Globus pallidus (tissue), 1 donor: ENCODE measurements at places on chromosomes 7 and 10.
A peak's percentile ranks its signal among the peaks of the same experiment; 100 is the strongest.

DNA sequence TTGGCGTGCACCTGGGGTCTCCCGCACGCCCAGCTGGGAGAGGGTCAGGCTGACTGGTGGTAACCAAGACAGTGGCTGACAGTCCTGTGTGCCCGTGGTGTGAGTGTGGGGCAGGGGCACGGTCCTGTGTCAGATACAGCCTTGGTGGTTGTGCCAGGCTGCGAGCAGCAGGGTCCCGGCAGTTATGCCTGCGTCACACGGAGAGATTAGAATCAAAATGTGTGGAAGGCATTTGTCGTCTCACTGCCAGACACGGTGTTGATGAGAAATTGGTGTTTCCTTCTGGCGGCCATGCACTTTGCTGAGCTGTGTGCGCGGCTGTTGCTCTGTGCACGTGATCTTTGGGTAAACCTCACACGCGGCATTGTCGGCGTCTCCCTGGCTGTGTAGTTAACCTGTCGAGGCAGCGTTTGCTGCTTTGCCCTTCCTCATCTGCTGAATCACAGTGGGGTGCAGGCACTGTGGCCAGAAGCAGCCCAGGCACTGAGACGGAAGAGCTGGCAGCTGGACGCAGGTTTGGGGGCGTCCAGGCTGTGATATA is 87.7 kb downstream of the NKX6-2 start:
- DNase-seq, result no peak

- no peak for DNase-seq
Observed at GRCh38 chr10:8898745-8899330, 844.4 kb downstream of the GATA3 start.

GRCh38 chr10:129502448-129502847 is 35.4 kb downstream of the MGMT start:
- DNase-seq, result no peak

- peak; percentile 58 for DNase-seq
Observed at GRCh38 chr7:4129481-4130122, 552.5 kb upstream of the FOXK1 start.

- peak; percentile 40 for DNase-seq
Observed at GRCh38 chr7:139635526-139636302, 112.2 kb downstream of the CLEC2L start.

DNA sequence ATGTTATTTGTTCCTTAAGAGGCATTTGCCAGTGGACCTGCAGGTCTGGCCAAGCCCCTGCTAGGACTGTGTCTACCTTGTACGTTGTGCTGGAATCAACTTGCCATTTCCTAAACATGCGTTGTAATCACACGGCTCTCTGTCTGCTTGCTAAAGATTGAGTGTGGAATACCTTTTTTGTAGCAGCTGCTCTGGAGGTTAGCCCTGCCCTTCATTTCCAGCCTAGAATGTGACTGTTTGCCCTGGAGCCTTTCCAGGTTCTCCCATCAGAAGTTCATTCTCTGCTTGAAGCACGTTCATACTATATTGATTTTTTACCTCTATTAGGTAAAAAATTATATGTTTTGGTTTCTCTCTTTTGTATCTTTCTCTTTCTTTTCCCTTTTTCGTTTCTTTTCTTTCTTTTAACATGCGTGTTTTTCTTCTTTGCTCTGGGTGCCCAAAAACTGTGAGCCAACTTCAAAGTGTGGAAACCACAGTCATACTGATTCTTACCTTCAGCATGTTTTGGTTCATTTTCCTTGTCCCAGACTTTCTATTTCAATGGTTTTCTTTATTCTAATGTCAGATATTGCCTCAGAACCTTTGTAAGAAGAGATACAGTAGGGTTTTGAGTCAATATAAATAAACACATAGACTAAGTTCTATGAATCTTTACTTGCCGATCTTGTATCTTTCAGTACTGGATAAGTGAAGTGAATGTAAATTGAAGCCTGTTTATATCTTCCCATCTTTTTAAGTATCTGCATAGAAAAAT is 111.9 kb upstream of the RPA3 start:
- DNase-seq, result no peak

GRCh38 chr7:97272237-97272975 is 154.9 kb downstream of the SDHAF3 start:
- DNase-seq, result no peak

GRCh38 chr7:137916980-137917645 is 70.3 kb upstream of the DGKI start:
- no peak for DNase-seq

DNA sequence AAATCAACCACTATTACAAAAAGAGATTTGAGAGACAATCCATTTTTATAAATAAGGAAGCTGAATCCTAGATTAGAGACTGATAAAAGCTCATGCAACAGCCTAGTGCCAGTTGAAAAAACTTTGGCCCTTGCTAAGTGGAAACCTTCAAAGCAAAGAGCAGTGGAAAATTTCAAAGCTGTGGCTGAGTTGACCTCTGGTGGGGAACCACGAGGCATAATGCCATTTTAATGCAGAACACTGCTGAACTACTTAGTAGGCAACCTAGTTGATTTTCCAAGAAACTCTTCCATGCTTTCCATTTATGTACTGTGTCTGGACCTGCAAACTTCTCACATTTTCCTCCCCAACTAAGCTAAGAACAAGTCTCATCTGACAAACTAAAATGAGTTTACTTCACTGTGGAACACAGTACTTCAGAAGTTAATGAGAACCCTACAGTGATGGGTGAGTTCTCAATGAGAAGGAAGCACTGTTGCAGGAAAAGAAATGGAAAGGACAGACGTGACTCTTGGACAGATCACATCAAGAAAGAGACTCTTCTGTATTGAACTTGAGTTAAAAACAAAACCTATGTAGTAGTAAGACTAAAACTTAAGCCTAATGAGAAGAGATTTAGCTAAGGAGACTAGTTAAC is 19.5 kb downstream of the FZD9 start:
- DNase-seq, result no peak

DNA sequence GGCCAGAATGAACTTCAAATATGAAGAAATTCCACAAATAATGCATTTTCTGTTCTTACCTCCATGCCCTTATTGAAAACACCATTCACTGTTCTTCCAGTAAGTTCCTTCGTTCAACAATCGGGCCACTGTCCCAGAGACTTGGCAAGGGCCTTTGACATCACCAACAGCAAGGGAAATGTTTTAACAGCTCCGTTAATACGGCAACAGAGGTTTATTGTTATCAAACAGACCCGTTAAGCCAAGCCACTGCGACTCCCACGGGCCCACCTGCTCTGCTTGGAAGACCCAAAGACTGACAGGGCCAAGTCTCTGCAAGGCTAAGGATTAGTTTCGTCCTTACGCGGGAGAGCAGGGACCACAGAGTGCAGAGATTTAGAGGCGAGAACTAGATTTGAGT is 43.4 kb upstream of the LYZL1 start:
- peak; percentile 91 for DNase-seq

DNA sequence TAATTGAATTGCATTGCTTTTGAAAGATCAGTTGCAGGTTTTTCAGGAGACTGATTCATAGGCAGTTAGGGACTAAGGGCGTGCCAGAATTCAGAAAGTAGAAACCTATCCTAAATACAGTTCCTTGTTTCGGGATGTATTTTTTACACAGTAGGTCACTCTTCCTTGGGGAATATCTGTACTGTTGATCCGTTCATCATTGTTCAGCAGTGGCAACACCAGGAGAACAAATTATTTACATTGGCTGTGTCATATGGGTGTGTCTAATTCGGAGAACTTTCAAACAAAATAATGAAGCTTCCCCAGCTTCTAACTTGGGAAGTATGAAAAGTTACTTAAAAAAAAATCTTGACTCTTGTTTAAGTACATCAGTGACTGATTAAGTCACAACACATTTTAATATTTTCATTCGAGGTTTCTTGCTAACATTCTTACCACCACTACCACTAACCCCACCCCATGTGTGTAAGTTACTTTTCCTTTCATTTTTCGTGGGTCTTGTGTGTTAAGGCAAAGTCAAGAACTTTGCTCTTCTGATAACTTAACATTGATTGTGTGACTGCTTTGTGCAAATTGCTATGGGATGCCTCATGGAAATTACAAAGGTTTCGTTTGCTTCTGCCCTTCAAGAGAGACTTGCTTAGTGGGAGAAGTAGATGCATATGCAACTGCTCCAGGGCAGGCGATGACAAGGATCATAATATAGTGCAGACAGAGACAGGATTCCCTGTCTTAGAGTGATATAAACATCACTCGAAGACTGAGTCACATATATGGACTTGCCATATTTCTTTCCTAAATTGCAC is 43.8 kb upstream of the RPA3 start:
- peak; percentile 21 for DNase-seq

- DNase-seq, result no peak
Observed at GRCh38 chr7:41305001-41305400, 397.9 kb downstream of the INHBA start.
